ENCODE measurements at places on chromosomes 1 and 21.
A peak's percentile ranks its signal among the peaks of the same experiment; 100 is the strongest.

- peak; percentile 91 for DNase-seq
Measured at GRCh38 chr1:181142096-181142958, 53.8 kb downstream of the IER5 start.

- no peak for DNase-seq
Measured at GRCh38 chr1:223311826-223312225, 52.1 kb downstream of the SUSD4 start.

DNA sequence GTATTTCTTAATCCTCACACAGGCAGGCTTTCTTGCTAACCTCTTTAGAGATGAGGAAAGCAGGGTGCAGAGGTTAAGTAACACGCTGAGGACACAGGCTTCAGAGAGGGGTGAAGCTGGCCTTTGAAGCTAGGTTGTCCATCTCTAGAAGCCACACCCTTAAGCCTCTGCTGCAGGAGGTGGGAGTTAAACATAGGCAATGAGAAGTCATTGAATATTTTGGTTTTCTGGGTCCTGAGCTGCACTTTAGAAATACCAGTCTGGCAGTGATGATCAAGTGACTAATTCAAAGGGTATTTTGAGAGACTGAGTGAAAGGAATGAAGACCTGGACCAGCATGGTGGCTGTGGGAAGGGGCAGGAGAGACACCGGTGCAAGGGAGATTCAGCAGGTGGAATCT lies 9.9 kb downstream of the KCNJ15 start:
- DNase-seq, result no peak

GRCh38 chr21:33451634-33452071 lies 28.1 kb downstream of the TMEM50B start:
- DNase-seq, result no peak

DNA sequence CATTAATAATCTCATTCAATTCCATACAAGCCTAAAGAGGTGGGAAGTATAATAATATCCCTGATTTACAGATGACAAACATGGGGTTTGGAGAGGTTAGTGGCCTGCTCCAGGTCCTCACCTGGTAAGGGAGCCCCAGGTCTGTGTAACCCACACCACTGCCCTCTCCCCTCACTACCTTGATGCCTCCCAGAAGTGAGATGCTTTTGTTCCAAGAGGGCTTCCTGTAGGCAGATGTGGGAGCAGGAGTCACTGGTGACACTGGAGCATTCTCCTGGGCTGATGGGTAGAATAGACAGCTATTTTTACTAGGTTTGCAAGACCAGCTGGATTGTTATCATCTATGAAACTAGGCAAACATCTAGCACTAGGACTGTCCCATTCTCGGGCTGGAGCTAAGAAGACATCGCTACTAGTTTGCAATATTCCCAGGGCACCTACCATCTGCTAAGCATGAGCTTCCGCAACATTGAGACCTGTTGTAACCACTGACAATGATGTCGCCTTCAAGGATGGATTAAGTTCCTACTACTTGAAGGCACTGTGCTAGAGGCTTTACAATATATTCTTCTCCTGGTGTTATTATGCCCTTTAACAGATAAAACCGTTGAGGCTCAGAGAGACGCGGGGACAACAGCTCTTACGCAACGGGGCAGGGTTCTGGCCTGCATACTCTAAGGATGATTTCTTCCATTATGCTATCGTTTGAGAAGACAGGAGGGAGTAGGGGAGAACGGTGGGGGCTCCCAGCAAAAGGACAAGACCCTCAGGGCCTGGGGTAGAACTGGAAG lies 35.0 kb downstream of the BATF3 start:
- no peak for DNase-seq

DNA sequence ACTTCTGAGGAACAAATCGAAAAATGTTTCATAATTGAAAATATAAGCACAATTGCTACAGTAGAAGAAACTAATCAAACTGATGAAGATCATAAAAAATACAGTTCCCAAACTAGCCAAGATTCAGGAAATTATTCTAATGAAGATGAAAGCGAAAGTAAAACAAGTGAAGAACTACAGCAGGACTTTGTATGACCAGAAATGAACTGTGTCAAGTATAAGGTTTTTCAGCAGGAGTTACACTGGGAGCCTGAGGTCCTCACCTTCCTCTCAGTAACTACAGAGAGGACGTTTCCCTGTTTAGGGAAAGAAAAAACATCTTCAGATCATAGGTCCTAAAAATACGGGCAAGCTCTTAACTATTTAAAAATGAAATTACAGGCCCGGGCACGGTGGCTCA lies 30.6 kb downstream of the IFNAR1 start:
- no peak for DNase-seq

GRCh38 chr21:31236528-31236927 lies 107.5 kb downstream of the TIAM1 start:
- DNase-seq, result peak; percentile 15

- no peak for DNase-seq
Measured at GRCh38 chr1:18673976-18674375, 43.3 kb downstream of the PAX7 start.

DNA sequence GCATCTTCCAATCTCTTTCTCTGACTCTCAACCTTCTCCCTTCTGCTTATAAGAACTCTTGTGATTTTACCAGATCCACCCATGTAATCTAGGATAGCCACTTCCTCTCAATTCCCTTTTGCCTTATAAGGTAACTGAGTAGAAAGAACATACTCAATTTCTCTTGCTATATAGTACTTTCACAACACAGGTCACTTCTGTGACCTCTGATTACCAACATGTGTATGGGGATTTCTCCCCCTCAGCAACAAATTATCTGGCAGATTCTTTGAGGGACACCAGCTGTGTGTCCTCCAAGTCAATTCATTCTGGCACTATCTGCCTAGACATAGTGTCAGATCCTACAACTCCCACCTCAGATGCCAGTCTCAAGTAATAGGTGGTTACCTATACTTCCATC lies 62.5 kb downstream of the IL23R start:
- no peak for DNase-seq

DNA sequence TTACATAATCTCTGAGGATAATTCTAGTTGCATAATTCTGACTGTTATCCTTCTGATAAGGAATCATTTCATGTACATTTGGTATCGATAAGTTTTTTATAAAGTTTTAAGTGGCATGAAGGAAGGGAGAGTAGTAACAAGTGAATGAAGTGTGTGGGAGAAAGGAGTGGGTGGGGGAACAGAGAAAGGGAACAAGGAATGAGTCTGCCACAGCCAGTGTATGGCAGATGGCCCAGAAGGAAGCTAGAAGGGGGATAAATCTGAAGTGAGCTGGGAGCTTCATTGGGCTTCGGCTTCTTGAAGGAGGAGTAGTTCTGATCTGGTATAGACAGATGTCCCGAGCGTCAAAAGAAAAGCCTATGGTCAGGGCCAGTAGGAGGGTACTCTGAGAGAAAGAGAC lies 18.6 kb downstream of the ZBTB40 start:
- DNase-seq, result no peak

DNA sequence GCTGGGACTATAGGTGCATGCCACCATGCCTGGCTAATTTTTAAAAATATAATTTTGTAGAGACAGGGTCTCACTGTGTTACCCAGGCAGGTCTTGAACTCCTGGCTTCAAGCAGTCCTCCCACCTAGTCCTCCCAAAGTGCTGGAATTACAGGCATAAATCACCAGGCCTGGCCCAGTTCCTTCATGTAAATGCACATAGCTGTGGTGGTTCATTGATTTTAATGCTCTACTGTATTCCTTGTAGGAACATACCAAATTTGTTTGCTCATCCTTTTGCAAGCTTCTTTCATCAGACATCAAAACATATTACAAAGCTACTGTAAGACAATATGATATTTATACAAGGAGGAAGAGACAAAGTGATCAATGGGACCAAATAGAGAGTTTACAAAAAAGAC lies 237.5 kb upstream of the ESRRG start:
- no peak for DNase-seq

GRCh38 chr1:19623523-19623922 lies 20.6 kb upstream of the NBL1 start:
- no peak for DNase-seq

- DNase-seq, result no peak
Measured at GRCh38 chr1:213123536-213123935, 72.5 kb downstream of the RPS6KC1 start.

DNA sequence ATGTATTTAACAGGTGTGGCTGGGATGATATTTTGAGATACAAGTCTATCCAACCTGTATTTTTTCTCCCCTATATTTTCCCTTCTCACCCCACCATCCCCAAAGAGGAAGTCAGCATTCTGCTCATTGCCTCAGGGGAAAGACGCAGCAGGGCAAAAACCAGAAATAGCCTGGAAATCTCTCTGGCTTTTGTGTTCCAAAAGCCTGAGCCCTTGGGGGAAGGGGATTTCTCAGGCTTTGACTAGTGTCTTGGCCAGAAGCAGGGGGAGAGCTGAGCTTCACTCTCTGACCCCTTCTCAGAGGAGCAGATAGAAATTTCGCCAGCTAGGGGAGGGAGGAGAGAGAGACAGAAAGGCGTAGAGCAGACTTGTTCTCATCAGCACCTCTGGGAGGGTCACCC lies 244.7 kb downstream of the RRAGC start:
- no peak for DNase-seq

DNA sequence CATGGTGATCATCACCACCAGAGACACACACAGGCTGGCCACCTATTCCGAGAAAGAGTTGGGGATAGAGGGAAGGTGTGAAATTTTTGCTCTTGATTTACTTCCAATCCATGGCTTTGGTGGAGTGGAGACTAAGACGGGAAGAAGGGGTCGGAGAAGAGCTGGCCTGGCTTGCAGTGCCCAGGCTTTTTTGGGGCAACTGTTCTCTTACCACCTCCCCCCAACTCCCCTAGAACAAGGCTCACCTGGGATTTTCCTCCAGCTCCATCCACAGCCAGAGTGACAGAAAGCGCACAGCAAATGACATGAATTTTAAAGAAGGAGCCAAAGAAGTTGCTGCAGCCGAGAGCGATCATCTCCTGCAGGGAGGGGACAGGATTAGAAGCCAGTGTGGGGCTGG lies 16.0 kb downstream of the SLC26A9 start:
- DNase-seq, result no peak

- DNase-seq, result no peak
Measured at GRCh38 chr1:225917101-225917500, 6.9 kb downstream of the PYCR2 start.
